ENCODE measurements at places on chromosomes 2 and 18. TPM values are rescaled to one million over a fixed set of nuclear protein-coding genes. Genes with fewer than 3 reads are reported as not detected.

CHRND gene
- not detected for total RNA-seq

FTCDNL1 gene
- total RNA-seq: 2.9 TPM

CNGA3 gene
- total RNA-seq: not detected

GRCh38 chr18:11653521-11653920 is 35.5 kb upstream of the GNAL start:
- DNase-seq: no peak

DNA sequence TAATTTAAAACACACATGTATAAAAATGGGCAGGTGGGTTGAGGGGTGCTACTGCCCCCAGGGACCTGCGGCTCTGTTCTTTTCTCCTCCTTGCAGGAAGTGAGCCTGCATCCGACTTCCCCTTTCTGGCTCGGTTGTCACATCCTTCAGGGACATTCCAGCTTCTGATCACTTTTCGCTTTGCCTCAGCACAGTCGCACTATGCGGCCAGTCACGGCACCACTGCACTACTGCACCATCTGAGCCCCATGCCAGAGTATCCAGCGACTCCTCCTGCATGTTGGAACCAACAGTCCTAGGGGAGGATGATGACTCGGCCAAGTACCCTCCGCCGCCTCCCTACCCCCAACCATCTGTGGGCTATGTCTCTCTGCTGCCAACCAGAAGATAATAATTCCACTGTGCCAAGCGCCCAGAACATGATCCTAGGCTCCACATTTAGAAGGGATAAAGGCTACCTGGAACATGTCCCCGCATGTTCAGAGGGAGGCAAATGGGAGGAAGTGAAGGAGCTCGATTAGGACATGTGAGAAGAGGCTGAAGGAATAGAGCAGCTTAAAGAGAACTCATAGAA is 17.6 kb downstream of the CDC42EP3 start:
- no peak for DNase-seq

- DNase-seq: no peak
Observed at GRCh38 chr2:66960161-66960560, 437.0 kb upstream of the ETAA1 start.

- DNase-seq: no peak
Observed at GRCh38 chr18:34752056-34752455, 42.0 kb downstream of the DTNA start.

- no peak for DNase-seq
Observed at GRCh38 chr18:63824220-63824525, 49.0 kb downstream of the SERPINB7 start.

- no peak for DNase-seq
Observed at GRCh38 chr18:74242438-74243096, 49.2 kb downstream of the CYB5A start.

- DNase-seq: peak; percentile 74
Observed at GRCh38 chr2:240520974-240521350, 36.8 kb downstream of the ANKMY1 start.

DNA sequence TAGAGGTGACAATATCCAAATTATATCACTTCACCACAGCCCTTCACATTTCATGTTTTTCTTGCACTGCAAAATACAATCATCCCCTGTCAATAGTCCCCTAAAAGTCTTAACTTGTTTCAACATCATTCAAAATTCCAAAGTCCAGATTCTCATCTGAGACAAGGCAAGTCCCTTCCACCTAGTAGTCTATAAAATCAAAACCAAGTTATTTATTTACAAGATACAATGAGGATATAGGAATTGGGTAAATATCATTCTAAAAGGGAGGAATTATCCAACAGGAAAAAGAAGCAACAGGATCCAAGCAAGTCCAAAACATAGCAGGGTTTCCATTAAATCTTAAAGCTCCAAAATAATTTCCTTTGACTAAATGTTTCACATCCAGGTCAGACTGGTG is 1076.1 kb upstream of the TMEFF2 start:
- DNase-seq: no peak

DNA sequence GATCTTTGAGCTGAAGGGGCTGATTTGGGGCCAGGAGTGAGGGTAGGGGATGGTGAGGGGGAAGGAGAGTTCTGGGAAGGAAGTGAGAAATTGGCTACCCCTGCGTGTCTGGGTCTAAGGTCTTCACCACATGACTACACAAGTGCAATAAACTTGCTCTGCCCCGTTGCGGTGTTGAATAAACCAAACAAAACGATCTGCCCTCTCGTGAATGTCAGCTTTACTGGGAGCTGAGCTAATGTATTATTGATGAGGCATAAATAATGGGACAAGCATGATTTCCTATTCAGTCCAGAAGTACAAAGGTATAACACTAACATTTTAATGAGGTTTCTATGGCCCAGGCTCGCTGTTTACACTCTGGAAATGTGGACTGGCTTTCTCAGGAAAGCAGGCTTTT is 8.0 kb upstream of the CFAP221 start:
- no peak for DNase-seq

DNA sequence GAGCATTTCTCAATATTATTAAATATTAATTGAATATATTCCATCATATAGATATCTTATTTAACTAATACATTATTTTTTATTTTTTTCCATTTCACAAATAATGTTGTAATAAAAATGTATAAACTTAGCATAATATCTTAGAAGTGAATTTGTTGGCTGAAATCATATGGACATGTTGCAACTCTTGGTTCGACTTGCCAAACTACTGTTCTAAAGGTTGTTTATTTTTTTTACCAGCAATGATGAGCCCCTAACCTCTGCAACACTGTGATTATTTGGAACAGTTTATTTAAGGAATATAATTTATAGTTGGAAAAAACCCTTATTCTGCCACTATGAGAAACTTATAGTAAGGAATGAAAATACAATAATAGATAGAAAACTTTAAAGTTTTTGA is 8.8 kb upstream of the NAB1 start:
- DNase-seq: no peak

DNA sequence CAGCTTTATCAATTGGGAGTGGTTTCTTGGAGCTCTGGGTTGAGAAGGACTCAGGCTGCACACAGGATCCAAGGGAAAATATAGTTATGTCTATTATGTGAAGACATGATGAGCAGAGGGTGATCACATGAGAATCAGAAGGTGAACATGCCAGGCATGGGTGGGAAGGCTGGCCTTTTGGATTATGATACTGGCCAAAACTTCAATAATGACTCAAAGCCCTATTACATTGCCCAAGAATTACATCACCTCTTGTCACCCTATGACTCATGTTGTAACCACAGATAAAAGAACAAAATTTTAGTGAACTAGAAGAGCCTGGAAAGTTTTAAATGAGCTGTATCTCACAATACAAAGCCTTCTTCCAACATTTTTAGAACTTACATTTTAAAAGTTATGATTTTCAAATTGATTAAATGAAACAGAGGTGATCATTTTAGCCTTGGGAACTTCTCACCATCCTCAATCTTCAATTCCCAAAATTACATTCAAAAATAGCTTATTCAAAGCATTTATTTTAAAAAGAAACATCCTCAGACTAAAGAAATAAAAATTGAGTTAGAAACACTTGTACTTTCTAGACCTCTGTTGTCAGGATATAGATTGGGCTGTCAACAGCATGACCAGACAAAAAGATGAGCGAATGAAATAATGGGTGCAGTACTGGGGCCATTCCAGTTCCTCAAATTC is 428.3 kb downstream of the MBD2 start:
- DNase-seq: no peak

GRCh38 chr2:158489366-158490112 is 32.8 kb downstream of the PKP4 start:
- no peak for DNase-seq
